CD4-positive, CD25-positive, alpha-beta regulatory T cell (primary cell): ENCODE measurements at places on chromosomes 2 and 18.
A peak's percentile ranks its signal among the peaks of the same experiment; 100 is the strongest.

DNA sequence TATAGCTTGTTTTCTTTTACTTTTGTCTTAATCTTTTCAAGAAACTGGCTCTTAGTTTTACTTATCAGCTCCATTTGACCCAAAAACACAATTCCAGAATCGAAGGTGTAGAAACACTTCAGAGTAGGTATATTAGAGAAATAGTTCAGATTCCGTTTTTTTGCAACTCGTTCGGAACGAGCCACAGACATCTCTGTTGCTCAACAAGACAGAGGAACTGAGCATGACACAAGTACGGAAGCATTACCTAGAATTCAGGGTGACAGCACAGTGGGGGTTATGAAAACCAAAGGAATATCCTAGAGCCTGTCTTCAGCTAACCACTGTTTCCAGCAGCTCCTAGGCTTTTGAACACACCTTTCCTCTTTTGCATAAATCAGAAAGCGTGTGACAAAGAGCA, 5.0 kb downstream of the HRH4 start:
- H3K27ac ChIP-seq: no peak overlapping the region
- no peak overlapping the region for H3K4me3 ChIP-seq
- no peaks in the 10 kb centered on the region for H3K27me3 ChIP-seq
- no peak for DNase-seq
- no peaks in the 10 kb centered on the region for H3K36me3 ChIP-seq

DNA sequence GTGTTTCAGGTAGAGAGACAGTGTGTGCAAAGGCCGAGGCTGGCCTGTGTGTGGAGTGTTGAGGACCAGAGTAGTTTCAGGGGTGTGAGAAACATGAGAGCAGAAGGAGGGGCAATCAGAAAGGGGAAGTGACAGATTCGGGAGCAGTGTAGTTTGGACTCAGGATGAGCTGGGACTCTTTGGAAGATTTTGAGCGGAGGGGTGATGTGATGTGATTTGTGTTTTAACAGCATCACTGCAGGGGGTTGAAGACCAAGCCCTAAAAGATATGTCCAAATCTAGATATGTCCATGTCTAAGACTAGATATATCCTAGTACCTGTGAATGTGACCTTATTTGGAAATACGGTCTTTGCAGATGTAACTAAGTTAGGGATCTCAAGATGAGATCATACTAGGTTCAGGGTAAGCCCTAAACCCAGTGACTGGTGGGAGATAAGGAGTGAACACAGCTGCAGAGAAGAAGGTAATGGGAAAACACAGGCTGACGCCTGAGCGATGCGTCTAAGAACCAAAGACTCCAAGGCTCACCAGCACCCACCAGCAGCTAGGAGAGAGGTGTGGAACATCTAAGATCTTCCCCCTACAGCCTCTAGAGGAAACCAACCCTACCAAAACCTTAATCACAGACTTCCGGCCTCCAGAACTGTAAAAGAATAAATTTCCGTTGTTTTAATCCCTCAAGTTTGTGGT, 38.5 kb upstream of the MYO3B start:
- no peak for DNase-seq
- no peak overlapping the region for H3K4me3 ChIP-seq
- no peaks in the 10 kb centered on the region for H3K4me1 ChIP-seq
- H3K27ac ChIP-seq: no peak overlapping the region
- no peaks in the 10 kb centered on the region for H3K36me3 ChIP-seq

- H3K4me3 ChIP-seq: no peak overlapping the region
- H3K4me1 ChIP-seq: no peaks in the 10 kb centered on the region
- DNase-seq: no peak
Observed at GRCh38 chr2:128423788-128424165, 105.1 kb upstream of the HS6ST1 start.

DNA sequence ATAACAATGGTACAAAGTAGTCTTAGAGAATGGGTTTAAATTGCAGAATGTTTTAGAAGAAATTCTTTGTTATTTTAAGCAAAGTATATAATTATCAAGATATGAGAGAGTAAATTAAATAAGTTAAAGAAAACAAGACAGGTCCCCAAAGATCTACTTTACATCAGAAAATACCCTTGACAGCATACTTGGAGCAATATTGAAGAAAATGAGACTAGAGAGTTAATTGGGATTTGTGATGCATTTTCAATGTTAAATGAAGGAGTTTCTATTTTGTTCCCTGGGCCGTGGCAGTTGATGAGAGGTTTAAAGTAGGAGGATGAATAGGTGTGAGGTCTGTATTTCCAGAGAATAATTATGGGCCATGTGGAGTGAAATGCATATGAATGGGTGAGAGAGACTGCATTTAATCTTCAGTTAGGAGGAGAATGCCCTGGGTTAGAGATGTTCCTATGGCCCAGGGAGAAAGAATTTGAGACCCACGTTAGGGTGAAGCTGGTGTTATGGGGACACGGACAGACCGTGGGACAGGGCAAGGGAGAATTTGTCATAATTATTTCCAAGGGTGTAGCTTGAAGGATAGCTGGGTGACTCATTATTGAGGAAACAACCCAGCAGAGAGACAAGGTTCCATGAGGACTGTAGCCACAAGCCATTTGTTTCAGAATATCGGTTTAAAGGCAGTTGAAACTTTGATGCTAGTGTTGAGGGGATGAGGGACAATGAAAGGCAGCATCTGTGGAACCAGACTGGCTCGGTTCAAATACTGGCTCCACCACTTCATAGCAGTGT, 22.7 kb downstream of the MGAT5 start:
- H3K36me3 ChIP-seq: peaks cover 5% of the 10 kb centered on the region
- H3K4me3 ChIP-seq: no peak overlapping the region
- DNase-seq: no peak
- H3K27ac ChIP-seq: no peak overlapping the region
- H3K27me3 ChIP-seq: no peaks in the 10 kb centered on the region

DNA sequence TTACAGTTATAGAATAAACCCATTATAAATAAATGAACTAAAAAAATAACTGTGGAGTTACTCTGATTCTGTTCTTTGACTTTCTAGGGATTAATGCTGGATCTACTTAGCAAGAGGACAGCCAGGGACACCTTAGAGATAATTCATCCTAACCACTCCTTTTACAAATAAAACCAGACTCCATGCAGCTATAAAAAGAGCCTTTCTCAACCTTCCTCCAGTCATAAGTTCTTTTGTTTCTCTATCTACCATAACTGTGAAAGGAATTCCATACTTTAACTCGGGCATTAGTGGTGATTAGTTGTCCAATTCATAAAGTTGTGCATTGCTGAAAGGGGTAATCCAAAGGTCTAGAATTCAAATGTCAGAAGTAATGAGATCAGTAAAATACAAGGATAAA, 682.4 kb downstream of the DPP10 start:
- DNase-seq: no peak
- H3K27me3 ChIP-seq: no peaks in the 10 kb centered on the region
- H3K27ac ChIP-seq: no peak overlapping the region

- no peak overlapping the region for H3K27ac ChIP-seq
- H3K27me3 ChIP-seq: peaks cover 2% of the 10 kb centered on the region
- DNase-seq: no peak
- no peak overlapping the region for H3K4me3 ChIP-seq
Observed at GRCh38 chr2:27000228-27000627, 29.8 kb downstream of the MAPRE3 start.

DNA sequence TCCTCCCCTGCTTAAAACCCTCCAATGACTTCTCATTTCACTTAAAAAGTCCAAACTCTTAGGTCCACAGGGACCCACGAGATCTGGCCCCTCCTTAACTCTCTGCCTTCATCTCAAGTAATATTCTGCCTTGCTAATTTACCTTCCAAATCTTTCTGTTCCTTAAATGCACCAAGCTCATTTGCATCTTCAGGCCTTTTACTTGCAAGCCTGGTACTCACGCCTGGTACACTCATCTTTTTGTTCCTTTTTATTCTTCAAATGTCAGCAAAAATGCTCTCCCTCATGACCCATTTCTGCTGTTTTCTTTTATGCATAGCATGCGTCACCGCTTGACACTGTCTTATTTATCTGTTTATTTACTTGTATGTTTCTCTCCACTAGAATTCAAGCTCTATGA, 2.7 kb upstream of the WIPF1 start:
- peak; percentile 48 for DNase-seq
- peak overlapping the region; percentile 96 for H3K27ac ChIP-seq
- peak overlapping the region; percentile 98 for H3K4me3 ChIP-seq
- peaks cover 57% of the 10 kb centered on the region for H3K4me1 ChIP-seq
- H3K27me3 ChIP-seq: no peaks in the 10 kb centered on the region

DNA sequence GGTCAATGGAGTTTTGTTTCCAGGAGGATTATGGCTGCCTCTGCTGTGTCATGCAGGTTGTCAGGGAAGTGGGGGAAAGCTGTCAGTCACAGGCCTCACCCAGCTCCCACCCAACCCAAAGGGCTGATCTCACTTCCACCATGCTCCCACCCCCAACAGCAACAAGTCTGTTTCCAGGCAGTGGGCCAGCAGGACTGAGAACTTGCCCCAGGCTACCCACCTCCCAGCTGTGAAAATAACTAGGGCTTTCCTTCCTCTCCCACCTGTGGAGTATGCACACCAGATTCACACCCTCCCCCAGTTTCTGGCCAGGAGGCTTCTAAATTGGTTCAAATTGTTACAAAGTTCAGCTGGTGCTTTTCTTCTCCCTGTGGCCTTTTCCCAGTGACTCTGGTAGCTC, 95.6 kb upstream of the ACVR1 start:
- peaks cover 2% of the 10 kb centered on the region for H3K27me3 ChIP-seq
- H3K36me3 ChIP-seq: no peaks in the 10 kb centered on the region
- H3K4me1 ChIP-seq: no peaks in the 10 kb centered on the region
- no peak for DNase-seq
- H3K4me3 ChIP-seq: no peak overlapping the region
- no peak overlapping the region for H3K27ac ChIP-seq

DNA sequence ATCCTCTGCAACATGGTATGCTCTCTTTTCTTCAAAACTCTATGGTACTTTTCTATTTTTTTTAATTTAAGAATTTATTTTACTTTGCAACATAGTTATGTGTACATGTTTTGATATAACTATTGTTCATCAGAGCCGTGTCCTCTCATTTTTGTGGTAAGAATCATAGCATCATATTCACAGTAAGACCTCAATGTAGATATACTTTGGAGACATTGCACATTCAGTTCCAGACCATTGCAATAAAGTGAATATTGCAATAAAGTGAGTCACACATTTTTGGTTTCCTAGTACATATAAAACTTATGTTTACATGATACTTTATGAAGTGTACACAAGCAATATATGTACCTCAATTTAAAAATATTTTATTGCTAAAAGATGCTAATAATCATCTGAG, 22.7 kb upstream of the LINC00305 start:
- H3K27me3 ChIP-seq: no peaks in the 10 kb centered on the region
- DNase-seq: no peak
- H3K4me1 ChIP-seq: no peaks in the 10 kb centered on the region
- no peaks in the 10 kb centered on the region for H3K36me3 ChIP-seq
- H3K27ac ChIP-seq: no peak overlapping the region
- no peak overlapping the region for H3K4me3 ChIP-seq

- H3K4me3 ChIP-seq: no peak overlapping the region
- H3K4me1 ChIP-seq: no peaks in the 10 kb centered on the region
- H3K27me3 ChIP-seq: no peaks in the 10 kb centered on the region
- no peak overlapping the region for H3K27ac ChIP-seq
- H3K36me3 ChIP-seq: no peaks in the 10 kb centered on the region
Observed at GRCh38 chr2:216516730-216517350, 18.2 kb downstream of the RPL37A start.

DNA sequence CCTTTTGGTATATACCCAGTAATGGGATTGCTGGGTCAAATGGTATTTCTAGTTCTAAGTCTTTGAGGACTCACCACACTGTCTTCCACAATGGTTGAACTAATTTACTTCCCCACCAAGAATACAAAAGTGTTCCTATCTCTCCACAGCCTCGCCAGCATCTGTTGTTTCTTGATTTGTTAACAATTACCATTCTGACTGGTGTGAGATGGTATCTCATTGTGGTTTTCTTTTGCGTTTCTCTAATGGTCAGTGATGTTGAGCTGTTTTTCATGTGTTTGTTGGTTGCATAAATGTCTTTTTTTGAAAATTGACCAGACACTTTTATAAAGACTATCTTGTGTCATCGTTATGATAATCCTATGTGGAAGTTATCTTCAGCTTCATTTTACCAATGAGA, 16.0 kb upstream of the ATP8B1 start:
- H3K36me3 ChIP-seq: no peaks in the 10 kb centered on the region
- no peaks in the 10 kb centered on the region for H3K27me3 ChIP-seq
- DNase-seq: no peak
- H3K27ac ChIP-seq: no peak overlapping the region
- no peak overlapping the region for H3K4me3 ChIP-seq
- no peaks in the 10 kb centered on the region for H3K4me1 ChIP-seq

DNA sequence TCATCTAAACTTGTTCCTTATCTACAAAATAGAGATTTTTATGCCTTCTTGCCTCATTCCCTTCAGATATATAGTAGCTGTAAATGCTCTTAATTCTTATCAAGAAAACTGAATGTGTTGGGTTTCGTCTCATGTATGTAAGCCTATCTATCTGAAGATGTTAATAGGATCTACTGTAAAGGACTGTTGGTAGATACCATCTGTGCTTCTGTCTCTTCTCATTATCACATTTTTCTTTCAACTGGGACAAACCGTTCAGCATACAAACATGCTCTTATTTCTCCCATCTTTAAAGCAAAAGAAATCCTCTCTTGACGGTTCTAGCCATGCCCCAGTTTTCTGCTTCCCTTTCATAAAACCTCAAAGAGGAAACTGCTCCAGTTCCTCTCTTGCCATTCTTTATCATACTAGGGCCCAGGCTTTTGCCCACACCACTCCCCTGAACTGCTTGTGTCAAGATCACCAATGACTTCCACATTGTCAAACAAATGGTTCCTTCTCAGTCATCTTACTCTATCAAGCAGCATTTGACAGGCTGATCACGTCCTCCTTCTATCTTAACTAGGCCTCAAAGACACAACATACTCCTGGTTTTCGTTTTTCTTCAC, 88.7 kb downstream of the ARHGEF33 start:
- no peak overlapping the region for H3K27ac ChIP-seq
- no peaks in the 10 kb centered on the region for H3K27me3 ChIP-seq
- no peak for DNase-seq
- H3K4me3 ChIP-seq: no peak overlapping the region
- no peaks in the 10 kb centered on the region for H3K36me3 ChIP-seq
- H3K4me1 ChIP-seq: no peaks in the 10 kb centered on the region

DNA sequence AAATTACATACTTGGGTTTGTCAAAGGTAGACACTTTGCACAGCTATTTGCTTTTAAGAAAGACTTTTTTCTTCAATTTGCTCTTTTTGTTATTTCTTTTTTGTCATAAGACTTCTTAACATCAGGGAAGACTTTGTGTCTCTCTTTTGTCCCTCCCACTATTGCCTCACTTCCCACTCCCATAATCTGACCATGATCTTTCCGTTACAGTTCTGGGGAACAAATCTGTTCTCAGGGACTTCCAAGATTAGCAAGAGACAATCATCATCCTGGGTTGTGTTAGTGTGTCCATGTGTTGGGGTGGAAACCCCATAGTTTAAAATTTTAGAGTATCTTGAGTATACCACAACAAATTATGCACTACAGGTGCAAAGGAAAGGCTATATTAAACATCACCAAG, 75.3 kb downstream of the REV1 start:
- no peak for DNase-seq
- peaks cover 61% of the 10 kb centered on the region for H3K36me3 ChIP-seq
- no peak overlapping the region for H3K4me3 ChIP-seq
- no peak overlapping the region for H3K27ac ChIP-seq
- no peaks in the 10 kb centered on the region for H3K4me1 ChIP-seq
